Cardiac muscle cell (in vitro differentiated cells and primary cell): ENCODE measurements at places on chromosomes 16 and 17.

DNA sequence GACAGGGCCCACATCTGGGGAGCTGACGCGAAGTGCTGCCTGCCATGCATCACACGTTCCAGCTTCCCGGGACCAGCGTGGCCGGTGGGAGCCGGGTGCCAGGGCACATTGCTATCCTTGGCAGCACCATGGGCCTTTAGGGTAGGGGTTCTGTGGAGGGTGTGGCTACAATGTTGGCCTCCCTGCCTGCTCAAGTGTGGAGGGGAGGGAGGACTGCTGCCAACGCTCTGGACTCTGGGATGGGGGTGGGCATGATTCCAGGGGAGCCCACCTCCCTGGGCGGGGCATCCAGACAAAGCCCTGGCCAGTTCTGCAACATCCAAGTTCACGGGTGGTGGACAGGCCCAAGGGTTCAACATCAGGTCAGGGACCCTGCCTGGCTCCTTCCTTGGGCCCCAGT is 13.9 kb downstream of the GRB7 start:
- DNase-seq = no peak

- no peak for DNase-seq
These were observed 31.5 kb upstream of the TNRC6C start for GRCh38 chr17:77926981-77927380.

- no peak for DNase-seq
These were observed 42.2 kb downstream of the RPTOR start for GRCh38 chr17:80586846-80587228.

DNA sequence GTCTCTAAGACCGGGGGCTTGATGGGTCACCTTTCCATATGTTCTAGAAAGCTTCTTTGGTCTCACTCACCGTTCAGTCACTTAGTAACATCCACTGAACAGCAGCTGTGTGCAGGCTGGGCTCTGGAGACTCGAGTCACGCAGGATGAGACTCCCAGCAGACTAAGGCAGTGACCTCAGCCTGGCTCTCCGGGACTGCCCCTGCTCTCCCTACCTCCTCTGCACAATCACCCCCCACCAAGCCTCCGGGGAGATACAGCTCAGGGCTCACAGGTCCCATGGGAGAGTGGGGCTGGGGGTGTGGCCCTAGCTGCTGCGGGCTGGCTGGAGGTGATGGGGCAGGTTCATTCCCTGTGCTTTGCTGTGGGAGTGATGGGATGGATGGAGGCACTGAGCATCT is 14.1 kb downstream of the FLYWCH2 start:
- DNase-seq = no peak

GRCh38 chr16:50739031-50739430 is 2.9 kb upstream of the CYLD start:
- DNase-seq = no peak

DNA sequence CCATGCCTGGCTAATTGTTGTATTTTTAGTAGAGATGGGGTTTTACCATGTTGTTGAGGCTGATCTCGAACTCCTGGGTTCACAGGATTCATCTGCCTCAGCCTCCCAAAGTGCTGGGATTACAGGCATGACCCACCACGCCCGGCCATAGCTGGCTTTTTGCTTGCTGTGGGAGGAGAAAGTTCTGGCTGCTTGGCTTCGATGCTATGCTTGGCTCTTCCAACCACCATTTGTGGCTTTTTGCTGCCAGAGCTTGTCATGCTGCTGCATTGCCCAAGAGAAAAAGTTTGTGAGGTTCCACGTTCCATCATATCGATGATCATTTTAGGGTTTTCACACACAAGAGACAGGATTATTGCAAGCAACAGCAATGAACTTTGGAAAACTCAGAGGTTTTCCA is 16.2 kb downstream of the BMERB1 start:
- no peak for DNase-seq

DNA sequence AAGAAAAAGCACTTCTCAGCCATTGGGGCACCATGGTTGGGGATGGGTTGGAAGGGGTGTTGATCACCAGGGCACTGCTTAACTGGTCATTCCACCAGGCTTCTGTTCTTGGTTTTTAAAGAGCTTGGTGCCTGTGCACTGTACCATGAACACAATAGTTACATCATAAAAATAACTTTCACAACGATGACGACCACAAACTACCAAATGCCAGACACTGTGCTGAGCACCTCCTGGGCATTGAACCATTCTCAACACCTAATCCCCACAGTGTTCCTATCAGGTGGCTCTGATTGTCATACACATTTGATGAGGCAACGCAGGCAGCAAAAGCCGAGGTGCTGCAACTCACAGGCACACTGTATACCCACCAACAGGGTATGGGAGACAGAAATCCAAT is 208.0 kb downstream of the FOXL1 start:
- DNase-seq = no peak

DNA sequence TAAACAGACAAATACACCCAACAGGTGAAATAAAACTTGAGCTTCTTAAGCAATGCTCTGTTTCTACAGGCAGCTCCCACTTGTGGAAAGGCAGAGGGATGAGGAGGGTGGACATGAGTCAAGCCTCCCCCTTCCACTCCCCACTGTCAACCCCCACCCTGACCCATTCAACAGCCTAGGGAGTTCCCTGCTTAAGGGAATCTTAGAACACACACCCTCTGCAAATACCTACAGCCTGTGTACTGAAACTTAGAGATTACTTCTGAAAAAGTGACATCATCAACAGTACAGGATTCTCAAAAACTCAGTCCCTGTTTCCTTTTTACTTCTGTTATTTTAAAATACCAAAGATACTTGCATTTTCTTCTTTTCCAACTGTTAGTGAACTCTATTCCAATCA is 345.4 kb downstream of the SOX9 start:
- DNase-seq = peak; percentile 42
